ENCODE measurements at places on chromosomes 3 and 15. TPM values are rescaled to one million over a fixed set of nuclear protein-coding genes. Genes with fewer than 3 reads are reported as not detected.

DNA sequence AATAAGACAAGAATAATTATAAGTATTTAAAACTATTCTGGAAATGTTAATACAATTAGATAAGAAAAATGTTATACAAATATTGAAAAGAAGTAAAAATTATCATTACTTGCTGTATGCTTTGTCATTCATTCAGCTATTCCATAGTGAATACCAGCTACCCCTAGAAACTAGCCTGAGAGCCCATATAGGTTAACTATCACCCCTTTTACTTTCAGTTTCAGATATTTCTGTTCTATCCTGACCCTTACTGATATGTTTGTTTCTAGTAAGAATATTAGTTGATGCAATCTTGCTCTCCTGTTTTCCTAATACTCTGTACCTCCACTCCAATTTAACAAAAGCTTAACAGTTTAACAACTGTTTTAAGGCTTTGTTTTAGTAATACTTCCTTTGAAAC lies 31.6 kb downstream of the FAM227B start:
- no peaks in the 10 kb centered on the region for H3K36me3 ChIP-seq
- no peaks in the 10 kb centered on the region for H3K27me3 ChIP-seq

Gene BNIP2
- 87.0 TPM for total RNA-seq

Gene ANP32A
- total RNA-seq, result 86.1 TPM

- no peaks in the 10 kb centered on the region for H3K4me1 ChIP-seq
- no peaks in the 10 kb centered on the region for H3K27me3 ChIP-seq
- no peak for DNase-seq
Observed at GRCh38 chr3:64058566-64058965, 35.3 kb upstream of the PSMD6 start.

GRCh38 chr15:34324933-34325332 lies 12.6 kb downstream of the SLC12A6 start:
- no peaks in the 10 kb centered on the region for H3K36me3 ChIP-seq
- H3K4me1 ChIP-seq, result no peaks in the 10 kb centered on the region
- no peak overlapping the region for H3K27ac ChIP-seq
- no peak overlapping the region for H3K4me3 ChIP-seq

DNA sequence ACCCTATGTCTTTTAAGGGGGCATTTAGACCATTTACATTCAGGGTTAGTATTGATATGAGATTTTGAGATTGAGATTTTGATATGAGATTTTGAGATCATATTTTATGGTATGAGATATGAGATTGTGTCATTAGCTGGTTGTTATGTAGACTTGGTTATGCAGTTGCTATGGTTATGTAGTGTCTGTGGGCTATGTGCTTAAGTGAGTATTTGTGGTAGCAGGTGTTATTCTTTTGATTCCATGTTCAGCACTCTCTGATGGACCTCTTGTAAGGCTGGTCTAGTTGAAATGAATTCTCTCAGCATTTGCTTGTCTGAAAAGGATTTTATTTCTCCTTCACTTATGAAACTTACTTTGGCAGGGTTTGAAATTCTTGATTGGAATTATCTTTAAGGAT lies 225.4 kb downstream of the SATB1 start:
- H3K27me3 ChIP-seq, result no peaks in the 10 kb centered on the region
- H3K36me3 ChIP-seq, result no peaks in the 10 kb centered on the region
- H3K4me3 ChIP-seq, result no peak overlapping the region
- no peak overlapping the region for H3K27ac ChIP-seq

GRCh38 chr15:83358972-83359564 lies 74.6 kb upstream of the BNC1 start:
- H3K4me3 ChIP-seq, result no peak overlapping the region
- H3K27me3 ChIP-seq, result no peaks in the 10 kb centered on the region
- no peak for DNase-seq
- no peaks in the 10 kb centered on the region for H3K36me3 ChIP-seq

DNA sequence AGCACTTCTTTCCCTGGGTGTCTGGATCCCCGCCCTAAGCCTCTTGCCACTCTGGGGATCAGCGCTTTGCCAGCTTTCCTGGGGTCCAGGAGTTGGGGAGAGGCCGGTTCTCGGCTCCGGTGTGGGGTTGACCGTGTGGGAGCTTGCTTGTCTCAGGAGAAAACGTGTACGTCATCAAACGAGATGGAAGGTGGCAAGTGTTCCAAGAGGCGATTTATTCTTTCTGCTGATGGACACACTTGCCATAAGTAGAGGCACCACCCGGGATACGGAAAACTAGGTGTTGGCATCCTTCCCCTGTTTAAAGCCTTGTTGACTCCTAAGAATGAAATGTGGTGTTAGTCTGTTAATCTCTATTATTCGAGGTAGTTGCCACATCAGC lies 295 bp downstream of the ZWILCH start:
- DNase-seq, result no peak
- peaks cover 22% of the 10 kb centered on the region for H3K4me1 ChIP-seq
- H3K27ac ChIP-seq, result peak overlapping the region; percentile 93
- peaks cover 26% of the 10 kb centered on the region for H3K36me3 ChIP-seq

- H3K36me3 ChIP-seq, result no peaks in the 10 kb centered on the region
- H3K27ac ChIP-seq, result no peak overlapping the region
- no peak for DNase-seq
- no peak overlapping the region for H3K4me3 ChIP-seq
- H3K4me1 ChIP-seq, result no peaks in the 10 kb centered on the region
- H3K27me3 ChIP-seq, result no peaks in the 10 kb centered on the region
Observed at GRCh38 chr3:110614186-110614585, 457.4 kb upstream of the NECTIN3 start.

- no peak overlapping the region for H3K4me3 ChIP-seq
- no peaks in the 10 kb centered on the region for H3K4me1 ChIP-seq
- no peak overlapping the region for H3K27ac ChIP-seq
- DNase-seq, result no peak
Observed at GRCh38 chr15:65945616-65946015, 76.3 kb downstream of the RAB11A start.

DNA sequence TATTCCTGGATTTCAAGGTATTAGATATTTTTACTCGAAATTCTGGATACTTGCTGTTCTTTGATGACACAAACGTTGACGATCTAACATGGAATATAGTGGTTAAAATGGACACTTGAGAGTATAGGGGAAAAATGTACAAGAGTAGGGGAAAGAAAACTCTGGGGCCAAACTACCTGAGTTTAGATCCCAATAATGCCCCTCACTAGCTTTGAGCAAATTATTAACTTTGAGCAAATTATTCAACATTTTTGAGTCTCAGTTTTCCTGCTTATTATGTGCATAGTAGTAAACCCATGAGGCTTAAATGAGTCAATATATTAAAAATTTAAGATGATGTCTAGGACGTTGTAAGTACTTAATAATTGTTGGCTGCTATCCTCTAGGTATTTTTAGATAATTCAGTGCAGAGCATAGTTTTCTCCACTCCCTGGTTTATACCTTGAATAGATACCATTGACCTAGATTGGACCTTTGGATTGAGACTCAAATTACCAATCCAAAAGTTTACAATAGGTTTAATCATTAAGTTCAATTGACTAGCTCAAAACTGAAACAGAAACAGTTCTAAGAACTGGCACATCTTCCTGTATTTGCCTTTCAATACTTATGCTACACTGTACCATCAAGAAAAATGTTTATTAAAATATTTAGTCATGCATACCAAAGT lies 4.5 kb downstream of the ADGRG7 start:
- no peak overlapping the region for H3K4me3 ChIP-seq
- no peaks in the 10 kb centered on the region for H3K4me1 ChIP-seq
- H3K27me3 ChIP-seq, result no peaks in the 10 kb centered on the region
- no peak overlapping the region for H3K27ac ChIP-seq
- no peaks in the 10 kb centered on the region for H3K36me3 ChIP-seq

- H3K27me3 ChIP-seq, result no peaks in the 10 kb centered on the region
- H3K4me1 ChIP-seq, result no peaks in the 10 kb centered on the region
- no peak for DNase-seq
- no peaks in the 10 kb centered on the region for H3K36me3 ChIP-seq
- no peak overlapping the region for H3K27ac ChIP-seq
- no peak overlapping the region for H3K4me3 ChIP-seq
Observed at GRCh38 chr3:123054109-123054778, 12.6 kb upstream of the PDIA5 start.

DNA sequence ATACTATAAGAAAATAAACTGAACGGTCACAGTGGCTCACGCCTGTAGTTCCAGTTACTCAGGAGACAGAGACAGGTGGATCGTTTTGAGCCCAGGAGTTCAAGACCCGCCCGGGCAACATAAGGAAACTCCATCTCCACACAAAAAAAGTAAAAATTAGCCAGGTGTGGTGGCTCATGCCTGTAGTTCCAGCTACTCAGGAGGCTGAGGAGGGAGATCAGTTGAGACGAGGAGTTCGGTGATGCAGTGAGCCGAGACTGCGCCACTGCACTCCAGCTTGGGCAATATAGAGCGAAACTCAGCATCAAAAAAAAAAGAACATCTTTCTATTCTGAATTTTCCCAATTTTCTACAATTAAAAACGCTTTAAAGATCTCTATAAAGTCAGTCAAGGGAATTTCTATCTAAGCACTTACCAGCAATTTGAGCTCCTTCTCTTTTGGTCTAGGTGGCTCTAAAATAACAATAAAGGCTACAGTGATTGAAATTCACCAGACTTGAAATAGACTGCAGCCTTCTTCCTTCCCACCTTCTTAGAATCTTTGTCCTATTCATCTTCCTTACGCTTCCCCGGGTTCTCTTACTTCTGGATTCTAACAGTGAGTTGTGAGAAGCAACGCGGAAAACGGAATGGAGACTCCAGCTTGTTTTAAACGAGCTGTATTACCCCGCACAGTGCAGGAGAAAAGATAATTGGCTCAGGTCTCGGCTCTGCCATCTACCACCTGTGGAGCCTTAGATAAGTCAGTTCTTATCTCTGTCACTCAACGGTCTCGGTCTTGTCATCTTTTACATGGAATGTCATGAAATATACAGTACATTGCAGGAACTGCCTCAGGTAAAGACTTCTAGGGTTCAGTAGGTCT lies 812 bp upstream of the SEC62 start:
- H3K36me3 ChIP-seq, result no peaks in the 10 kb centered on the region
- no peaks in the 10 kb centered on the region for H3K27me3 ChIP-seq
- peaks cover 22% of the 10 kb centered on the region for H3K4me1 ChIP-seq
- DNase-seq, result no peak

Gene CCR3
- total RNA-seq, result 7.4 TPM

DNA sequence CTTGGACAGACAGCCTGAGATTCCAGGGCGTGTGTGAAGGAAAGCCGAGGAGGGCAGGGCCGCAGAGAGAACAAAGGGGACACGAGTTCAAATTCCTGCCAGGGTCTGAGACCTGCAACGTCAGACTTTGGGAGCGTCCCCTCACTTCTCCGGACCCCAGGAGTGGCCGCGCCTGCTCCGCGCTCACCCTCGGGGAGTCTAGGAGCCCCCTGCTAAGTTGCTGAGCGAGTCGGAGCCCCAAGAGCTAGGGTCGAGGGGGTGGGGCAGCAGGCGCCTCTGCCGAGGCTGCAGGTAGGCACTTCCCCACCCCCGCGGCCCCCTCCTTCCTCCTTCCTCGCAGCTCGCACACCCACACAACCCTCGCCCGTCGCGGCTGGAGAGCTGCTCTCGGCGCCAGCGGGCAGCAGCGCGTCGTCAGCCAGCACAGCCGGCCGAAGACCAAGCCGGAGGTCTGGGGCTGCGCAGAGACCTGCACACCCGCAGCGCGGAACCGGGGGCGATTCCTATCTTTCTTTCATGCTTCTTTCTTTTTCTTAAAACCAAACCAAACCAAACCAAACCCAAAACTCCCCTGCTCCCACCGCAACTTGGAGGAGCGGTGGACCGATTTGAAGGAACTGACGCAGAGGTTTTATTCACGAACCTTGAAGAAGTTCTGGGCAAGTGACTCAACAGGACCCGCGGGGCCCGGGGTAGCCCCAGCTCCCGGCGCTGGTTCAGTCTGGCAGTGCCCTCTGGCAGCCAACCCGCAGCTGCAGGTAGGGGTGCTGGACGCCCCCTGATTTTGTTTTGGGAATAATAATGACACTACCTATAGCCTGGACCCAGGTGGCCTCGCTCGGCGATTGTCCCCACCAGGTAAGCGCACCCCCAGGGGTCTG lies at the start of gene ANKRD34C:
ANKRD34C (plus strand) TSS at position 352 of the 881 bp plus-strand sequence. CDS start 10,563 bp downstream, outside the sequence.
- H3K36me3 ChIP-seq, result no peaks in the 10 kb centered on the region
- no peaks in the 10 kb centered on the region for H3K4me1 ChIP-seq
- H3K27ac ChIP-seq, result no peak within 1 kb of the TSS
- no peak for DNase-seq
- H3K27me3 ChIP-seq, result peaks cover 2% of the 10 kb centered on the region

DNA sequence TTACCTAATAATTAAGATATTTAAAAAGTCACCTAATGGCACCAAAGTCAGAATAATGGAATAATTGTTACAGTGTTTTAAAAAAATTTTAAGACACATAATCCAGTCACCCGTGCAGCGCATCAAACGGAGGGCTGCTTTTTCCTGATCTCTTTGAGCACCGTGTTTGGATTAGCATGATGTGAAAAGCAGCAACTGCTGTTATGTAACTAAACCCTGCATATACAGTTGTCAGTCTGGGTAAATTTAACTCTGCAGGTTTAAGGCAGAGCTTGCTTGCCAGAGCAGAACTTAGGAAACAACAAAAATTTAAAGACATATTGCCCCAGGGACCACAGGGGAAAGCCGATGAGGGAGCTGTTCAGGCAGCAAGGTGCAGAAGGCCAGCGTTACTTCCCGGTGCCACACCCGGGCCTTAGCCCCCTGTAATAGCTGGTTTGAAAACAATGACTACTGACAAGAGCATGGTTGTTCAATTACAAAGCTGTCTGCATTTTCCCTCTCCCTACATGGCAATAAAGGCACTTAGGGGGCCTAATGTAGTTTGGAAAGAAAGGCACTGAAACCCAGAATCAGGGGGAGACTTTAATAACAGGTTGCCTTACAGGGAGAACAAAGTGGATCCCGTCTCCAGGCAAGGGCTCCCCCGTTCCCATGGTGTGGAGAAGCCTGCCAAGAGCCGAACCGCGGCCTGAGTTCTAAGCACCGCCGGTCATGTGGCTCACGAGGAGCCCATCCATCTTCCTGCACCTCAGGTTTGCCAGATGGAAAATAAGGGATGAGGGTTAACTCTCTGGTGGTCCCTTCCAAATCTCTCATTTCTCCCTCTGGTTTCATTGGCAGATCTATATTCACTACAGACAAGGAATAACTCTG lies 32.2 kb downstream of the RORA start:
- no peak overlapping the region for H3K4me3 ChIP-seq
- no peak overlapping the region for H3K27ac ChIP-seq
- DNase-seq, result no peak
- no peaks in the 10 kb centered on the region for H3K27me3 ChIP-seq
- H3K4me1 ChIP-seq, result no peaks in the 10 kb centered on the region

- H3K36me3 ChIP-seq, result no peaks in the 10 kb centered on the region
- no peak overlapping the region for H3K27ac ChIP-seq
- H3K4me1 ChIP-seq, result no peaks in the 10 kb centered on the region
- H3K4me3 ChIP-seq, result no peak overlapping the region
- DNase-seq, result no peak
Observed at GRCh38 chr3:58556761-58557221, 19.8 kb upstream of the ACOX2 start.

DNA sequence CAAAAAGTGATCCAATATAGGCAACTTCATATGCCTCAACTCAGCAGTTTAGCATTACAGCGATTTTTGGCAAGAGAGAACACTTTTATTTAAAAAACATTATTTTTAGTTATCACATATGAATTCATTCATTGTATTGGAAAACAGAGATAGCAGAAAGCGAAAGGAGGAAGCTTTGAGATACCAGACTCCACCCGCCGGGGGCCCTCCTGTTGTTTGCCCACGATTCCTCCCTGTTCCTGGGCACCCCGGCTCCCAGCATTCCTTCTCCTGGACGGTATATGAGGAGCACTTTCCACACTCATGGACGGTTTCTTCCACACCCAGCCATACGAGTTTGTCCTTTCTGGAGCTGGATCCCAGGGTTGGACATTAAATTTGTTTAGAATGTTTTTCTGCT lies 18.2 kb downstream of the APBA2 start:
- DNase-seq, result no peak
- H3K27ac ChIP-seq, result no peak overlapping the region
- H3K36me3 ChIP-seq, result no peaks in the 10 kb centered on the region

Measured in naive thymus-derived CD4-positive, alpha-beta T cell (primary cell).